ENCODE measurements at places on chromosomes 4 and X.

DNA sequence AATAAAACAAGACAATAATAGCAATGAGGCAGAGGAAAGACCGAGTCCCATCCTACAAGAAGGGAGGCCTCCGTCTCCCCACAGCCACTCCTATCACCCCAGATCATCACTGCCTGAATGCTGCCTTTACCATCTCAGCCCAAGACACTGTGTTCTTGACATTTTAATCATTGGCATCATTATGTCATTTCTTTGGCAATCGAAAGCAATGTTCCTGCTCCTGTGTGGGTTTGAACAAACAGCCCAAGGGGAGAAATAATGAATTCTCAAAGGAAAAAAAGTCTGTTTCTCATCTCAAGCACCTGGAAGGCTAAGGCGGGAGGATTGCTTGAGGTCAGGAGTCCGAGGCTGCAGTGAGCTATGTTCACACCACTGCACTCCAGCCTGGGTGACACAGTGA is 73.0 kb upstream of the ACSL1 start:
- no peak for DNase-seq

DNA sequence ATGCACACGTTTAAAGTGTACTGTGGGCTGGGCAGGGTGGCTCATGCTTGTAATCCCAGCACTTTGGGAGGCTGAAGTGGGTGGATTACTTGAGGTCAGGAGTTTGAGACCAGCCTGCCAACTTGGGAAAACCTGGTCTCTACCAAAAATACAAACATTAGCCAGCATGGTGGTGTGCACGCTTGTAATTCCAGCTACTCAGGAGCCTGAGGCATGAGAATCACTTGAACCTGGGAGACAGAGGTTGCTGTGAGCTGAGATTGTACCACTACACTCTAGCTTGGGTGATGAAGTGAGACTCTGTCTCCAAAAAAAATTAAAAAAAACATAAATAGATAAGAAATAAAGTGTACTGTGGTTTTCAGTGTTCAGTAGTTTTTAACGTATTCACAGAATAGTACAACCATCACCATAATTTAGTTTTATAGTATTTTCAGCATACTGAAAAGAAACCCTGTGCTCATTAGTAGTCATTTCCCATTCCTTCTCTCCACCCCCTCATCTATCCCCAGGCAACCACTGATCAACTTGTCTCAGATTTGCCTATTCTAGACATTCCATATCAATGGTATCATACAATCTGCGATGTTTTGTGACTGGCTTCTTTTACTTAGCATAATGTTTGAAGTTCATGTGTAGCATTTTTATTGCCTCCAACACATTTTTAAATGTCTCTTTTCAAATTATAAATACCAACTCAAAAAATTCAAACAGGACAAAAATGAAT is 19.1 kb downstream of the SLAIN2 start:
- no peak for DNase-seq

DNA sequence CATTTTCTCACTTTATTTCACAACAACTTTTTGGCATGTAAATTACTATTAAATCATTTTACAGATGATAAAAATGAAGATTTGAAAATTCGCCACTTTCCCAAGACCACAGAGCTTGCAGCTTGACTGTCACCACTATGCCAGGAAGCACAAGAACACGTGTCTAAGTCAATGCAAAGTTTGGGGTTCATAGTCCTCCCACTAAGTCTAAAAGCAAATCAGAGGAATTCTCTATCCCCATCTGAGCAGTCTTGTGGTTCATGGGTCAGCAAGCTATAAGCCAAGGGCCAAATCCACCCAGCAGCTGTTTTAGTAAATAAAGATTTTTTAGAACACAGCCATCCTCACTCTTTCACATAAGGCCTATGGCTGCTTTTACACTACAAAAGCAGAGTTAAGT is 833.3 kb upstream of the INTU start:
- no peak for DNase-seq

DNA sequence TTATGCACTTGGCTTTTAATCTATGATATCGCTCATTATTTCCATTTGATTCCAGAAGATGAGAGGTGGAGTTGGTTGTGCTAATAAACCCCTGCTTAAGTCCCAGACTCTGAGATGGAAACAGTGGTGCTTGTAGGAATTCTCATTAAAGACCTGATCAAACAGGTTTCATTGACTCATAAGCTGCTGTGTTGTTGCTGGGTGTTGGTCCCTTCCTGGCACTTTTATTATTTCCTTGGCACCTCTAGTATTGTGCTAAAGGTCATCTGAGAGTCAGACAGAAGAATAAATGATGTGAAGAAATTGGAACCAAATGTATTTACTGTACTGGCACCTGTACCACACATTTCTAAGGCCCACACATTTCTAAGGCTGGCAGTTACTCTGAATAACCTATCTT is 544.7 kb upstream of the NR3C2 start:
- no peak for DNase-seq

DNA sequence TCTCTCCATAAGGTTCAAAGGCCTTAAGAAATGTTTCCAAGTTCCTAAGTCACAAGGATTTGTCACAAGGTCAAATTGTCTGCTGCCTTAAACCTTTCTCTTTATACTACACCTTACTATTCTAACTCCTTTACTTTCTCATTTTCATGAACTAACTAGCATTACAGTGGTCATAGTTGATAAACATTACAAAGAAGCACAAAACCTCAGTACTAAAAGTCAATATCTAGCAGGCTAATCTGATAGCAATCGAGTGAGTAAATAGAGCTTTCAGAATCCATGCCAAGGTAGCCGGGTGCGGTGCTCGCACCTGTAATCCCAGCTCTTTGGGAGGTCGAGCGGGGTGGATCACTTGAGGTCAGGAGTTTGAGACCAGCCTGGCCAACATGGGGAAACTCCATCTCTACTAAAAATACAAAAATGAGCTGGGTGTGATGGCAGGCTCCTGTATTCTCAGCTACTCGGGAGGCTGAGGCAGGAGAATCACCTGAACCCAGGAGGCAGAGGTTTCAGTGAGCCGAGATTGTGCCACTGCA is 510.0 kb downstream of the GBA3 start:
- no peak for DNase-seq

- DNase-seq: no peak
Observed at GRCh38 chr4:180962268-180962667, 1280.9 kb upstream of the TENM3 start.
